H1 (cell line): ENCODE measurements at places on chromosomes 5 and 9. TPM values are rescaled to one million over a fixed set of nuclear protein-coding genes. Genes with fewer than 3 reads are reported as not detected.
A peak's percentile ranks its signal among the peaks of the same experiment; 100 is the strongest.

Gene SPINK5
- total RNA-seq = 2.0 and 2.2 TPM in 2 replicates

Gene LCN12
- total RNA-seq = 1.5 and 1.7 TPM in 2 replicates

Gene ACOT12
- 0.33 TPM in 1 of 2 replicates, not detected in the other for total RNA-seq

Gene LCN9
- total RNA-seq = 3.1 and 3.7 TPM in 2 replicates

Gene CDKN2A
- 0.69 and 0.73 TPM in 2 replicates for total RNA-seq

Gene FAT2
- 0.29 and 0.30 TPM in 2 replicates for total RNA-seq

Gene LCN1
- total RNA-seq = not detected in 2 replicates

Gene IQGAP2
- 57.7 and 66.0 TPM in 2 replicates for total RNA-seq

Gene DIRAS2
- 0.11 and 0.15 TPM in 2 replicates for total RNA-seq

Gene GABRA6
- total RNA-seq = not detected in 2 replicates

- H3K4me1 ChIP-seq = no peaks in the 10 kb centered on the region
- H3K27me3 ChIP-seq = no peaks in the 10 kb centered on the region
- H3K4me3 ChIP-seq = no peak overlapping the region
- H3K36me3 ChIP-seq = no peaks in the 10 kb centered on the region
- DNase-seq = no peak
Observed at GRCh38 chr5:5739490-5739945, 317.0 kb downstream of the ICE1 start.

- no peak overlapping the region for H3K27ac ChIP-seq
- peaks cover 14% of the 10 kb centered on the region for H3K4me1 ChIP-seq
- H3K36me3 ChIP-seq = no peaks in the 10 kb centered on the region
- peak overlapping the region; percentile 82 for H3K4me3 ChIP-seq
Observed at GRCh38 chr9:96417051-96417586, 1.1 kb downstream of the ZNF367 start.

- no peaks in the 10 kb centered on the region for H3K27me3 ChIP-seq
- H3K36me3 ChIP-seq = no peaks in the 10 kb centered on the region
- peaks cover 6% of the 10 kb centered on the region for H3K4me1 ChIP-seq
- H3K27ac ChIP-seq = no peak overlapping the region
Observed at GRCh38 chr9:38284039-38284575, 108.4 kb upstream of the ALDH1B1 start.

- H3K27me3 ChIP-seq = no peaks in the 10 kb centered on the region
- H3K36me3 ChIP-seq = peaks cover 4% of the 10 kb centered on the region; the same call in 1 of the 2 replicates
- no peak overlapping the region for H3K4me3 ChIP-seq
- H3K4me1 ChIP-seq = peaks cover 7% of the 10 kb centered on the region
Observed at GRCh38 chr5:7794311-7794710, 56.6 kb downstream of the CFAP90 start.

GRCh38 chr5:168327994-168328393 lies 36.5 kb downstream of the WWC1 start:
- no peak overlapping the region for H3K27ac ChIP-seq
- no peak overlapping the region for H3K4me3 ChIP-seq
- DNase-seq = no peak

- H3K4me1 ChIP-seq = no peaks in the 10 kb centered on the region
- no peaks in the 10 kb centered on the region for H3K27me3 ChIP-seq
- H3K27ac ChIP-seq = no peak overlapping the region
- DNase-seq = no peak
- H3K36me3 ChIP-seq = no peaks in the 10 kb centered on the region
Observed at GRCh38 chr5:173191561-173191960, 43.4 kb downstream of the NKX2-5 start.

GRCh38 chr9:130230631-130231030 lies 34.9 kb upstream of the HMCN2 start:
- H3K27ac ChIP-seq = no peak overlapping the region
- no peaks in the 10 kb centered on the region; the same call in 1 of the 2 replicates for H3K4me1 ChIP-seq
- peaks cover 19% of the 10 kb centered on the region; the same call in 1 of the 2 replicates for H3K36me3 ChIP-seq
- no peak overlapping the region for H3K4me3 ChIP-seq
- DNase-seq = no peak

- H3K36me3 ChIP-seq = no peaks in the 10 kb centered on the region
- H3K4me3 ChIP-seq = no peak overlapping the region
- DNase-seq = no peak
Observed at GRCh38 chr5:73642344-73642743, 16.3 kb downstream of the ARHGEF28 start.

GRCh38 chr5:177249761-177250537 lies 53.6 kb downstream of the RAB24 start:
- no peak overlapping the region for H3K27ac ChIP-seq
- H3K36me3 ChIP-seq = peaks cover 34% of the 10 kb centered on the region
- no peaks in the 10 kb centered on the region for H3K4me1 ChIP-seq
- no peak overlapping the region for H3K4me3 ChIP-seq

- H3K4me1 ChIP-seq = no peaks in the 10 kb centered on the region
- H3K27ac ChIP-seq = no peak overlapping the region
- H3K4me3 ChIP-seq = no peak overlapping the region
- H3K27me3 ChIP-seq = no peaks in the 10 kb centered on the region
- H3K36me3 ChIP-seq = no peaks in the 10 kb centered on the region
Observed at GRCh38 chr9:71819115-71819739, 50.9 kb upstream of the CEMIP2 start.

DNA sequence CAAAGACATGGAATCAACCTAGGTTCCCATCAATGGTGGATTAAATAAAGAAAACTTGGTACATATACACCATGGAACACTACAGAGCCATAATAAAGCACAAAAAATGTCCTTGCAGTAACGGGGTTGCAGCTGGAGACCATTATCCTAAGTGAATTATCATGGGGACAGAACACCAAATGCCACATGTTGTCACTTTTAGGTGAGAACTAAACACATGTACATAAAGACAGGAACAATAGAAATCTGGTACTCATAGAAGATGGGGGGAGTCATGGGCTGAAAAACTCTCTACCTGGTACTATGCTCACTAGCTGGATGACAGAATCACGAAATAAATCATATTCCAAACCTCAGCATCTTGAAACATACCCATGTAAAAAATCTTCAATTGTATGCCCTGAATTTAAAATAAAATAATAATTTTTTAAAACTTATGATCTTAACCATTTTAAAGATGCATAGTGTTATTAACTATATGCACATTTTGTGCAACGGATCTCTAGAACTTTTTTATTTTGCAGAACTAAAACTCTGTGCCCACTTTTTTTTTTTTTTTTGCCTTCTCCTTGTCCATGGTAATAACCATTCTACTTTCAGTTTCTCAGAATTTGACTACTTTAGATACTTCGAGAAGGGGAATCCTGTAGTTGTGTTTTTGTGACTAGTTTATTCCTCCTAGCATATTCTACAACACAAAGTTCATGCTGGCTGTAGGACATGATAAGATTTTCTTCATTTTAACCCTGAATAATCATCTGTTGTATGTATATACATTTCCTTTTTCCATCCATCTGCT lies 1081.6 kb upstream of the ACO1 start:
- H3K36me3 ChIP-seq = no peaks in the 10 kb centered on the region

DNA sequence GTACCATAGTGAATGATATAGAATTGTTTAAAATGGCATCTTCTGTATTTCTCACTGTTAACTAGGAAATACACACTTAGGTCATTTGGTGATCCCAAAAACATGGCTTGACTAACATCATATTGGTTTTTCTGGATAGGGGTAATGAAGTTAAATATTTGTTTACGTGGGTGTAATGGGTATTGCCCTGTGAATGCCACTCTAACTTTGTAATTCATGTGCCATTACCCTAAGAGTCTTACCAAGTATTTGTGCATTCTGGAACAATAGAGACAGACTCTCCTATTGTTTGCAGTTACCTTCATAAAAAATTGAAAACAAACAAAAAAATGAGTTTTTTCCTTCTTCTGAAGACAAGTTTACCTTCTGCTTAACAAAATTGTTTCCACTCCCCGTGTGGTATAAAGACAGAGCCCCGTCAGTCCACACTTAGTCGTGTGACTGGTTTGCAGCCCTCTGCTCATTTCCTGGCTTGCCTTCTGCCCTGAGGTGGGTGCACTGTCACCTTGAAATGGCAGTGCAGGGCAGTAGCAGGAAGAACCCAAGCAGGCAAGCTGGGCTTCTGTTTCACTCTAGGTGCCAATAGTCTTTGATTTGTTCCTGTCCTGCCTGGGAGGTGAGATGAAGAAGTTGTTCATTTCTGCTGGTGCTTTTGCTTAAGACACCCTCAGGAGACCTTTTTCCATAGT lies 9.6 kb upstream of the CATSPER3 start:
- H3K4me3 ChIP-seq = no peak overlapping the region
- DNase-seq = no peak
- no peak overlapping the region for H3K27ac ChIP-seq
- H3K27me3 ChIP-seq = no peaks in the 10 kb centered on the region

- H3K27me3 ChIP-seq = no peaks in the 10 kb centered on the region
- H3K4me3 ChIP-seq = no peak overlapping the region
- H3K36me3 ChIP-seq = no peaks in the 10 kb centered on the region
Observed at GRCh38 chr9:103802068-103802467, 292.0 kb upstream of the SMC2 start.

- no peaks in the 10 kb centered on the region for H3K4me1 ChIP-seq
- H3K27ac ChIP-seq = no peak overlapping the region
- H3K27me3 ChIP-seq = no peaks in the 10 kb centered on the region
- H3K36me3 ChIP-seq = no peaks in the 10 kb centered on the region
Observed at GRCh38 chr9:111187376-111187775, 142.6 kb downstream of the OR2K2 start.

GRCh38 chr5:17118631-17119030 lies 98.8 kb upstream of the BASP1 start:
- no peak overlapping the region for H3K27ac ChIP-seq
- H3K36me3 ChIP-seq = no peaks in the 10 kb centered on the region
- peaks cover 5% of the 10 kb centered on the region; the same call in 1 of the 2 replicates for H3K4me1 ChIP-seq
- DNase-seq = no peak
- H3K27me3 ChIP-seq = no peaks in the 10 kb centered on the region
- H3K4me3 ChIP-seq = no peak overlapping the region

GRCh38 chr9:7137571-7137970 lies 379.8 kb downstream of the KDM4C start:
- no peak for DNase-seq
- H3K27ac ChIP-seq = no peak overlapping the region
- no peaks in the 10 kb centered on the region for H3K27me3 ChIP-seq
- H3K4me3 ChIP-seq = no peak overlapping the region
- no peaks in the 10 kb centered on the region for H3K4me1 ChIP-seq

- H3K27ac ChIP-seq = no peak overlapping the region
- DNase-seq = peak; percentile 53
- no peaks in the 10 kb centered on the region for H3K27me3 ChIP-seq
- H3K4me3 ChIP-seq = no peak overlapping the region
- H3K36me3 ChIP-seq = no peaks in the 10 kb centered on the region
- H3K4me1 ChIP-seq = 0 out of 2 replicates have a peak, but pooled peaks cover 2% of the 10 kb centered on the region
Observed at GRCh38 chr5:159510282-159510681, 180.0 kb upstream of the IL12B start.
